ENCODE measurements at places on chromosomes 11 and 22.

DNA sequence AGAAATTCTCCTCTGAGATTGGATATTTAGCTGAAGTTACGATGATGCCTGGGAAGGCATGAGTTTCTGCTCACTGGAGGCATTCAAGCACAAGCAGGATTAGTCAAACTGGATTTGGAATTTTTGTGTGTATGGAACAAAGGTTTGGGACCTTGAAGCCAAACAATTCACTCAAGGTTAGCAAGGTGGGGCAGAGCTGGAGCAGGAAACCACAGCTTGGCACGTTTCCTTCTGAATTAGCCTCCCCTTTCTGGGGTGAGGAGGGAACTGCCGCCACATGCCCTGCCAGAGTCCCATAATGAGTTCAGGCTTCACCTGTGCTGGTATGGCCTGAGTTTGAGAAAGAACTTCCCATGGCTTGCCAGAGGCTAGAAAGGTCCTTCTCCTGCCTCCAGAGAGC is 50.9 kb upstream of the RRAS2 start:
- DNase-seq: no peak

DNA sequence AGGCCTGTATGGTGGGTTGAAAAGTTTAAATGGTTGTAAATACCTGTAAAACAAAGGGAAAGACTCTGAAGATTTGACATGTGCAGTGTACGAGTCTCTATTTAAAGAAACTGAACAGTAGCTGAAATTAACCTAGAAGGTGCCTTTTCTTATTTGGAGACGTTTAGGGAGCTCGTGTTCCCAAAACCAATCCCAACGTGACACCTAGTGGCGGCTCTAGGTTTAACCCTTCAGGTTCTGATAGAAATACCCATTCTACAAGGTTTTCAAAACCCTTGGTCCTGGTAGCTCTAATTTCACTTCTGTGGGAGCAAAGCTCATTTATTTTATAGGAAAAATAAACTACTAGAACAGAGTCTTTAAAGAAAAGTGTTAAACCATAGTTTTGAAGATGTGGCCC is 258.3 kb downstream of the LRRC4C start:
- peak; percentile 2 for DNase-seq

GRCh38 chr11:45925550-45925949 is 3.1 kb downstream of the LARGE2 start:
- no peak for DNase-seq

DNA sequence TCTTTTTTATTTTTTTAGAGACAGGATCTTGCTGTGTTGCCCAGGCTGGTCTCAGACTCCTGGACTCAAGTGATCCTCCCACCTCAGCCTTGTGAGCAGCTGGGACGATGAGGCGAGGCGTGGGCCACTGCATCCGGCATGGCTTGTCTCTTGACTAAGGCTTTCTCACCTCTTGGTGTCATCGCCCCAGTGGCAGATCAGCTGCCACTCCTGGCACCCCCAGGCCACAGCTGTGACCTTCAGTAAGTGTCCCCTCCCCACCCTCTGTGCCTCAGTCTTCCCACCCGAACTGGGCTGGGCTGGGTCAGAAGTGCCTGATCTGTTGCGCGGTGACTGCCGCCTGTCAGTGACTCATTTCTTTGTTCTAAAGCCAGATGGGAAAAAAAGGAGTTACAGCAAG is 3.6 kb downstream of the SYNGR1 start:
- no peak for DNase-seq

DNA sequence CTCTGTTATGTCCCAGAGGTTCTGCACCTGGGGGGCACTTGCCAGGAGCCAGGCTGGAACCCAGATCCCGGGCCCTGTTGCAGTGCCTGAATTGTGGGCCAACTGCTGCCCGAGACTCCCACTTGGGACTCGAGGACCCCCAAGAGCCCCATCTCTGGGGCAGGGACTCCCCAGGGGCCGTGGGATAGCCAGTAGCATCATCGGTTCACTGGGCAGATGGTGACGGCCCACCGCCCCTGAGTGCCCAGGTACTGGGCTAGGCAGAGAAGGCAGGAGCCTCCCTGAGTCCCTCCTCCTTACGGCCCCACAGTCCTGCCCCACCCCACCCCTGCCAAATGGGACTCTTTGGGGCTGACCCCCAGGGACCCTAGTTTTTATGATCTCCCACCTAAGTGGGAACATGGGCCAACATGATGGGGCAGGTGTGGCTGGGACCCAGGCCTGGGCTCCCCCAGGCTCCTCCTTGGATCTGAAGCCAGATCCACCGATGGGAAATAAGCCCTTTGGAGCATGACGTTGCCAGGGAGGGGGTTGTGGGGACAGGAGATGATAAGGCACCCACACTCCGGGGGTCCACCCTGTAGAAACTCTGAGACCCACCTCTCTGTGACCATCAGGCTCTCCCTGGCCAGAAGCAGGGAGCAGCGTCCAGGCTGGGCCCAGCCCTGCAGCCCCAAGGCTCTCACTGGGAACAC is 94.5 kb upstream of the FGF3 start:
- DNase-seq: no peak

- DNase-seq: no peak
Observed at GRCh38 chr11:60288531-60288930, 8.1 kb downstream of the MS4A4A start.

- DNase-seq: no peak
Observed at GRCh38 chr11:5007561-5007960, 12.9 kb downstream of the OR51L1 start.

DNA sequence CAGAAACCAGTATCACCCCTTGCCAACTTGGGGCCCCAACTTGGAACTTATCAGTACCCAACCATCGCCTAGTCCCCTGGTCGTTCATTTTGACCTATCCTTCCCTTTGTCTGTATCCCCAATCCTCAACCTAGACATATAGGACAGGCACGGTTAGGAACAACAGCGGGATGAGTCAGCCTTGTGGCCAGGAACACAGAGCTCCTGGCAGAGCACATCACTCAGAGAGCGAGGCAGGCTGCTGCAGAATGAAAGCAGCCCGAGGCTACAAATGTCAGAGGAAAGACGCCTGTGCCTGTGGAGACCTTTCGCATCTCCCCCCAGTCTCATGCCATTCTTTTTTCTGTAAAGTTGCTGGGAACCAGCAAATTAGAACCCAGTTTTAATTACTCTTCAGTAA is 14.6 kb downstream of the DKK3 start:
- DNase-seq: no peak

DNA sequence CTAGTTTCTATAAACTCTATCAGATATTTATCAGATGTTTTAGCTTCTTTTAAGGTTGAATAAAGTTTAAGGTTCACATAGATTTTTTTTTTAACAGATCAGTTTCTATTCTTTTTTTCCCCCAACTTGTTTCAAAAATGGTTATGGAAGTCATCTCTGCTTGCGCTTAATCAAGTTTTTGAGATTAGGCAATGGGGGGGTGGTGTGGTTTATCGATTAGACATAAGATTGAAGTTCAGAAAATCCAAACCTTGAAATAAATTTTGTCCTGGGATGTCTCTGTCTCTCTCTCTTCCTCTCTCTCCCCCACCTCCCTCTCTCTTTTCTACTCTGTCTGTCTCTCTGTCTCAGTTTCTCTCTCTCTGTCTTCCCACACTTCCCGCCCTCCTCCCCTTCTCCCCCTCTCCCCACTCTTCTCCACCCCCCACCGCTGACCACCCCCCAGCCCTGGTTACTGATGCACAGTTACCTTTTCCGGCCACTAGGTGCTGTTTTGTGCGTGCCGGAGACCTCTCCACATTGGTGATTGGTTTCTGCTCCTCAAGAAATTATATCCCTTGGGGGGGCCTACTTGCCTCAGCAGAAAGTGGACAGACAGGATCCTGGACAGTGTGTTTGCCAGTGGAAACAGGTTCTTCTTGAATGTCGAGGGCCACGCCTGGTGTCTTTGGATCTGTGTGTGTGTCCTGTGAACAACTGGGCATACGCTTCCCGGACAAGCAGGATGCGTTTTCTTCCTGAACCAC is 29.7 kb upstream of the ANO1 start:
- no peak for DNase-seq

GRCh38 chr11:96054870-96055705 is 131.2 kb upstream of the MTMR2 start:
- no peak for DNase-seq

DNA sequence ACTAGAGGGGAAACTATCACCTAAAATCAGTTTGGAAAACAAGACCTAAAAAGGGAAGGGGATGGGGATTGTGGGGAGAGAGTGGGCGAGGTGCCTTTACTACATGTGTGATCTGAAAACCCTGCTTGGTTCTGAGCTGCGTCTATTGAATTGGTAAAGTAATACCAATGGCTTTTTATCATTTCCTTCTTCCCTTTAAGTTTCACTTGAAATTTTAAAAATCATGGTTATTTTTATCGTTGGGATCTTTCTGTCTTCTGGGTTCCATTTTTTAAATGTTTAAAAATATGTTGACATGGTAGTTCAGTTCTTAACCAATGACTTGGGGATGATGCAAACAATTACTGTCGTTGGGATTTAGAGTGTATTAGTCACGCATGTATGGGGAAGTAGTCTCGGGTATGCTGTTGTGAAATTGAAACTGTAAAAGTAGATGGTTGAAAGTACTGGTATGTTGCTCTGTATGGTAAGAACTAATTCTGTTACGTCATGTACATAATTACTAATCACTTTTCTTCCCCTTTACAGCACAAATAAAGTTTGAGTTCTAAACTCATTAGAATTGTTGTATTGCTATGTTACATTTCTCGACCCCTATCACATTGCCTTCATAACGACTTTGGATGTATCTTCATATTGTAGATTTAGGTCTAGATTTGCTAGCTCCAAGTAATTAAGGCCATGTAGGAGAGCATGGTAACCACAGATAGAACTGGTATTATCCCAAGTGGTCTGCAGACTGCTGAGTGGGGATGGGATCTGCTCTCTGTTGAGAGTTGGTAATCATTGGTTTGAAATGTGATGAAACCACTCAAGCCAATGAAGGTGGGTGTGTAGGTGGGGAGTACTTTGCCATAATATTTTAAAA is 3.6 kb downstream of the NEAT1 start:
- no peak for DNase-seq

DNA sequence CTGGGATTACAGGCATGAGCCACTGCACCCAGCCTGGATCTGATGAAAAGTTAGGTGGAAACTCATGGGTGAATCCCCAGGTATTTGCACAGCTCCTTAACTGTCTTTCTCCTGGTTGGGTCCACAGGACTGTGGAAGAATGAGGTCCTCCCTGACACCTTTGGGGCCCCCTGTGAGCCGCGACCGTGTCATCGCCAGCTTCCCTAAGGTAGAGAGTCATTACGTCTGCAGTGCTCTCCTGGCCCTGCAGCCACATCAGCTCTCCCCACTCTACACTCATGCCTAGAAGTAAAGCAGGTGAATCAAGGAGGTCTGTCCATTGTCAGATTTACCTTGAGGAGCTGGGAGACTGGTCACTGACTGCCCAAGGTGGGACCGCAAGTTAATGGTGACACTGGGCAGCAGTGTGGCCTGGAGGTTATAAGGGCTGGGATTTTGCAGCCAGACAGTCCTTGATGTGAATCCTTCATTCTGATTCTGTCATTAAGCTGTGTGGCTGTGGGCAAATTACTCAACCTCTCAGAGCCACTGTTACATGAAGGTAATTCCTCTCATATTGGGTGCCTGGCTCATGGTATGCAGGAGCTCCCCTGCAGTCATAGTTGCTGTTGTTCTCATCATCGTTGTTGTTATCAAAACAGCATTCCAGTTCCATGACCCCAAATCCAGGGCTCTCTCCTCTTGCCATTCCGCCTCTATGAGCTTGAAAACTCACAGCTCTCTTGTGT is 1.4 kb downstream of the RAB36 start:
- DNase-seq: no peak

GRCh38 chr11:78374917-78375316 is 42.7 kb downstream of the GAB2 start:
- no peak for DNase-seq

GRCh38 chr22:23859201-23859600 is 1.5 kb downstream of the SLC2A11 start:
- DNase-seq: no peak

- DNase-seq: no peak
Observed at GRCh38 chr11:2671748-2672147, 28.0 kb downstream of the KCNQ1OT1 start.

DNA sequence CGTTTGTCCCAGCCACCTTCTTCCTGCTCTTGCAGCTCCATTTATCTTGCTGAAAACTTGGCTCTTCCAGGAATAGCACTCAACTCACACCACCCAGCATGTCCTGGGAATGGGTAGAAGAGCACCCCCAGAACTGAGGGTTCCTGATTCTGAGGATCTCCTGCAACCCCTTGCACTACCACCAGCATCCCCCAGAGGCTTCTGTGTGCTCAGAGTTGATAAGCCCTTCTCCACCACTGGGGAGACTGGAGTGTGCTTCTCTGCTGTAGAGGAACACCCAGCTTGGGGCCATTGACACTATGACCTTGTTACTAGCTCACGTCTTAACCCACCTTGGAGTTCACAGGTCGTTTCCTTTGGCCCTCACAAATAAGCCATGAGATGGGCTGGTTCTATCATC is 121.0 kb downstream of the GRIK4 start:
- DNase-seq: no peak

- no peak for DNase-seq
Observed at GRCh38 chr22:49147171-49147570, 680.5 kb downstream of the BRD1 start.

DNA sequence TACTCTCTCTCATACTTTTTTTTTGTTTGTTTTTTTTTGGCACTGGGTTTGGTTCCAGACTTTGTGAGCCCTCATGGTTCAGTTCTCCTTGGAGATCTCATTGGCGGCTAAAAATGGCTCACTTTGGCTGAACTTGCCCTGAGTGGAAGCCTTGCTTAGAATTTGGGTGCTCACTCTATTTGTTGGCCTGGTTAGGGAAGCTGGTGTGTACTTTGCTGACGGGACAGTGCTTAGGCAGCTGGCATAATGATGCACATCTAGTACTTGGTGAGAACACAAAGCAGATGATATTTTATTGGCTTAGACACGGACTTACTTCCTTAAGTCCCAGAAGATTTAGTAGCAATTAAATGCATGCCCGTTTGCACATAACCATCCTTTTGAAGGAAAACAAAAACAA is 66.5 kb upstream of the GRAMD1B start:
- DNase-seq: no peak

DNA sequence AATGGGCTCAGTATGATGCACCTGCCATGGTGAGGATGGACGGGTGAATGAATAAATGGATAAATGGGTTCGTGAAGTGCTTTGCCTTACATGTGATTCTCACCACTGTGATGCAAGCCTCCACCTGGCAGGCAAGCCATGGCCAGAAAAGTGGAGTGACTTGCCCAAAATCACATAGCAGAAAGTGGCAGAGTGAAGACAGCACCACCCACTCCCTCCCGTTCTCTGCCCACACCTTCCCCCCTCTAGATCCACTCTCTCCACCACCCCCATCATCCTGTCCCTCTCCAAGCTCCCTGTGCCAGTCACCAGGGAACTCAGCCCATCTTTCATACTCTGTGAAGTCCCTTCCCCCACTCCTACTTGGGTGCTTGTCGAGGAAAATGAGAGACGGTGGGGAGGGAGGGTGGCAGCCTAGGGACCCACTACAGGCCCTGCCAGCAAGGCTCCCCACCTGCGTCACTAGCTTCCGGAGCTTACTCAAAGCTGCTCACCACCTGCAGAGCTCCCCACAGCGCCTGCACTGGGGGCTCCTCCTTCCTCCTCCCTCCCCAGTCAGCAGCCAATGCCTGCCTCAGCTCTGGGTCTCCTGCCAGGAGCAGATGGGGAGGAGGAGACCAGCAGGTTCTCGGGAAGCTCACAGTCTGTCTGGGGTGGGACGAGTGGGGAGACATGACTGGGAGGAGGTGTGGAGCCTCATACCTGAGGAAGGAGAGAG is 82.3 kb downstream of the PDE2A start:
- peak; percentile 2 for DNase-seq

- DNase-seq: peak; percentile 68
Observed at GRCh38 chr11:61041755-61042518, 60.4 kb upstream of the CD5 start.

All from stimulated activated CD4-positive, alpha-beta T cell treated with anti-CD3 and anti-CD28 coated beads, Interleukin-12 subunit alpha, Interleukin-12 subunit beta, amount 100 ng/mL, for 24 hours (primary cell).